ENCODE measurements at places on chromosomes 1 and 21. TPM values are rescaled to one million over a fixed set of nuclear protein-coding genes. Genes with fewer than 3 reads are reported as not detected.

The KCNJ9 gene
- not detected for total RNA-seq

The ADORA3 gene
- 15.8 TPM for total RNA-seq

The ASH1L gene
- 52.2 TPM for total RNA-seq

DNA sequence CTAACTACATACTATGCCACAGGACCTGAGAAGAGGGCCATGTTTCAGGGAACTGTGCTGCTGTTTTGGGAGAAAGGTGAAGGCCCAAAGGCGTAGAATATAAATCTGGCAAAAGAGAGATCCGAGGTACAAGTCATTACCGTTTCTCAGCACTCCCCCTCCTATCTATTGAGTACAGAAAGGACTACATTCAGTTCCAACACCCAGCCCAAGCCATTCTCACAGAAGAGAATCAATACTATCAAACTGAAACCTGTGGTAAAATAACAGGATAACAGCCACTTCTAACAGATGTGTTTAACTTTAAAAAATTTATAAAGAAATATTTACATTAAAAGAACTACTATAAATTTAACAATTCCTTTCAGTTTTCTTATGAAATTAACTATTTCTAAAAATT is 7.8 kb downstream of the AHCTF1 start:
- DNase-seq: no peak

The RBM11 gene
- total RNA-seq: 0.83 TPM

DNA sequence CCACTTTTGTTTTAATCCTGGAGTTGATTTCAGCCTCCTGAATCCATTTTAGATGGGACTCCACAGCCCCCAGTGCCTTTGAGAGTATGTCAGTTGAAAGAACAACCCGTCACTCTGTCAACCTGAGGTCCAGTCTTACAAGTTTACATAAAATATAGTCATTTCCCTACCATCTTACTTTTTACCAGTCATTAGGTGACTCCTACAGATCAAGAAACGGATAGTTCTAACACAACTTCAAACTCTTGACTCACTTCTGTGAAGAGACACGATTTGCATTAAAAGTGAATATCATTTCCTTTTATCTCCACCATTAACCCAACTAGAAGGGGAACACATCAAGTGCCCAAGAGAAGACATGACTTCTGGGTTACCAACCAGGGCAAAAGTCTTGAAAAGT is 147.1 kb downstream of the NTPCR start:
- no peak for DNase-seq

The GPR37L1 gene
- total RNA-seq: 0.14 TPM

GRCh38 chr1:156704166-156704711 is 1.1 kb downstream of the CRABP2 start:
- DNase-seq: no peak

GRCh38 chr1:76826072-76826845 is 41.0 kb upstream of the ST6GALNAC5 start:
- no peak for DNase-seq

DNA sequence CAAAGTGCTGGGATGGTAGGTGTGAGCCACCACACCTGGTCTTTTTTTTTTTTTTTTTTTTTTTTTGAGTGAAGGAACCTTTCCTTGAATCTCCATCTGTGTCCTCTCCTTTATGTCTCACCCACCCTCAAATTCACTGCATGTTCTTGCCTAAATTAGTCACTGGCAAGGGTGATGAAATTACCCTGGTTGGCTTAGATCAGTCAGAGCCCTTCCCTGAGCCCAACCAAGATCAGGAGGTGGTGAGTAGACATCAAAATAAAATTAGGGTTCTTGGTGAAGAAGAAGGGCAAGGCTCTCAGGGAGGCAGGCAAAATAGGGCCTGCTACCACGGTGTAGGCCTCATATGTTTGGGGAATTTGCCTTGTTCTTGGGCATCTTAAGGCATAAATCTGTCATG is 5.3 kb upstream of the TNN start:
- DNase-seq: no peak

The BNIPL gene
- total RNA-seq: 0.66 TPM

The RGS1 gene
- total RNA-seq: 147 TPM

The PTGER3 gene
- total RNA-seq: 28.4 TPM

GRCh38 chr1:207579436-207579799 is 65.5 kb upstream of the CR1L start:
- DNase-seq: peak; percentile 40

DNA sequence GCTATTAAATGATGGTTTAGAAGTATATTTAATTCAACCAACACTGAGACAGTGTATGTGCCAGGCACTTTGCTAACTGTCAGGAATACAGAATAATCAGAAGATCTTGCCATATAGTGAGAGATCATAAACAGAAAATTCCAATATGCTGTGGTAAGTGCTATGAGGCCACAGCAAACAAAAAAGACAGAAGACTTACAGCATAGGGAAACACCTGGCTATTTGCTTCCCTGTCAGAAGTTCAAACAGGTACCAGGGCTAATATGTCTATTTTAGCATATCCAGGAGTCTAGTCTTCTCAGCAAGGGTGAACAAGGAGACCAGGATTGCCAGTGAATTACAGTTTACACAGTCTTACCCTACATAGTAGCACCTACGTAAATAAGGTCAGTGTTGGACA is 30.4 kb downstream of the TRIT1 start:
- DNase-seq: no peak

DNA sequence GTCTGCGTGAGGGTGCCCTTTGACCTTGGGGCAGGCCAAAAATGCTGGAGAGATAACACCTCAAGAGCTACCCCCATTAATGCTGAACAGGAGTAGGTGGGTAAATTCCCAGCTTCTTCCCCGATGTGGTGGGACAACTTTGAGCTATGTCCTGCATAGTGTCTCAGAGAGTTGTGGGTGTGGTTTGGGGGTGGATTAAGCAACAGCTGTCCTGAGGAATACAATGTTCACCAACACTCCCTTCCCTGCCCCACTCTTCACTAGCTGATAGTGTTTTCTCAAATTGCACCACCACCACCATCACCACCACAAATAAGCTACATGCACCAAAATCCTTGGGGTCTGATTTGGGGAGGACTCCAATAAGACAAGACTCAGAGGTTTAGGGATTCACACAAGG is 258.4 kb downstream of the HLX start:
- DNase-seq: no peak

DNA sequence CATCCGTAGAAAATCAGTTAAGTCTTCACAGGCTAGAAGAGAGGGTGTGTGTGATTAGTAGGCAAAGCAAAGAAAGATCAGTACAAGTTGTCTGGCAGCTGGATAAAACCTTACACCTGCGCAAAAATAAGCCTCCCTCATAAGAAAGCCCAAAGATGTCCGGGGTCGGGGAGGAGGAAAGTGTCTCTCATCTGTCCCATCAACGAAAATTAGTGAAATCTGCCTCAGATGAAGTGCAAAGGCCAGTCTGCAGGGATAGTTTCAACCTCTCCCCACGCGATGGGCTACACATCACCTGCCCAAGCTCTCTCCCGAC is 333.9 kb downstream of the SRGAP2C start:
- no peak for DNase-seq

DNA sequence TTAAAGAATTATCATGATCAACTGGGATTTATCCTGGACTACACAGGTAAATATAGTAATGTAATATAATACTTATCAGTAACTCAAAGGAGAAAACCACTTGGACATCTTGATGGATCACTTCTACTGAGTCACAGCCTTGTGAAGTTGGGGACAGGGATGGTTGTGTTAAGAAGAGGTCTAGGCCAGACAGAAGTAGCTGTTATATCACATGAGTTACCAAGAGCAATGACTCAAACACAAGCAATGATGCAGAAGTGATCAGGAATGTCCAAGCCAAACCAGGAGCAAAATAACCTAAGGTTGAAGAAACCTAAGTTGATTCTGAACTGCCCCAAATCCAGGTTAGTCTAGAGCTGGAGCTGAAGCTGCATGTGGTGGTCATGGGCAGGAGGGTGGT is 424.5 kb upstream of the DAB1 start:
- DNase-seq: no peak

The CLDN8 gene
- total RNA-seq: 0.09 TPM

- no peak for DNase-seq
Observed at GRCh38 chr1:167298325-167298724, 77.6 kb downstream of the POU2F1 start.

- no peak for DNase-seq
Observed at GRCh38 chr1:37794372-37795339, 1.0 kb downstream of the MANEAL start.

GRCh38 chr1:16172964-16173446 is 17.1 kb upstream of the EPHA2 start:
- peak; percentile 38 for DNase-seq

DNA sequence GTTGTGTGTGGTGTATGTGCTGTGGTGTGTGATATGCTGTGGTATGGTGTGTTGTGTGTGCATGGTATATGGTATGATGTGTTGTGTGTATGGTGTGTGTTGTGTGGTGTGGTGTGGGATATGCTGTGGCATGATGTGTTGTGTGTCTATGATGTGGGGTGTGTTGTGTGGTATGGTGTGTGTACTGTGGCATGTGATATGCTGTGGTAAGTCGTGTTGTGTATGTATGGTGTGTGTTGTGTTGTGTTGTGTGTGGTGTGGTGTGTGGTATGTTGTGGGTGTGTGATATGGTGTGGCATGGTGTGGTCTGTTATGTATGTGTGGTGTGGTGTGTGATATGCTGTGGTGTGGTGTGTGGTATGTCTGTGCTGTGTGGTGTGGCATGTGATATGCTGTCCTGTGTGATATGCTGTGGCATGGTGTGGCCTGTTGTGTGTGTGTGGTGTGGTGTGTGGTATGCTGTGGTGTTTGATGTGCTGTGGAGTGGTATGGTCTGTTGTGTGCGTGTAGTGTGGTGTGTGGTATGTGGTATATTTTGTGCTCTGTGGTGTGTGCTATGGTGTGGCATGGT is 318.0 kb downstream of the PTPRU start:
- DNase-seq: no peak

DNA sequence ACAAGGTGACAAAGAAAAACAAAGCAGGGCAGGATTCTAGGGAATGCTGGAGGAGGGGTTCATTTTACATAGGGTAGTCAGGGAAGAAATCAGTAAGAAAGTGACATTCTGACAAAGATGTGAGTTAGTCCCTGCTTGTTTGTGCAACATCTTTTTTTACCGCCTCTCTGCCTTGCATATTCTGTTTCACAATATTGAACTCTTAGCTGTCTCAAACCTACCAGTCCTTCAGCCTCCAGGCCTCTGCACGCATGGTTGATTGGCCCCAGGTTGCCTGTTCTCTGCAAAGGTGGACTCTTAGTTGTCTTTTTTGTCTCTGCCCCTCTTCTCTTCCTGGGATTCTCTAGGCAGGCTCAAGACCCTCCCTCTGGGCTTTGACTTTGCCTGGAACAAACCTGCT is 152.2 kb upstream of the RUNX1 start:
- DNase-seq: no peak

DNA sequence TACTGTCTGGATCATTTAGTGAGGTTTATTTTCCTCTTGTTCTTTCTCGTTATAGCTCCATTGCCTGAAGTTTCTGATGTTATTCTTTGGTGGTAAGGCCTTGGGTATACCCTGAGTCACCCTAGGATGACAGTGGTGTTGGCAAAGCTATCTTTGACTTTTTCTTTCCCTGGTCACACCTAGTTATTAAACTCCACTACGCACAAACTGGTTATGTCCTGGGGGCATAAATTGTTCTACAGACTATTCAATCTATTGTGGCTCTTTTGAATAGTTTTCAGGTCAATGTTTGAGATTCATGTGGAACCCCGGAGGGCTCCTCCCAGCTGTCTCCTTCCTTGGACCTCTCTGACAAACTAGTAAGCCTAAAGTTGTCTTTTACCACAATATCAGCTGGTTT is 157.7 kb downstream of the SLC35F3 start:
- DNase-seq: no peak

GRCh38 chr1:69258842-69259241 is 308.9 kb upstream of the LRRC7 start:
- no peak for DNase-seq

The SH2D1B gene
- total RNA-seq: 0.12 TPM

GRCh38 chr1:228105270-228105995 is 2.3 kb upstream of the C1orf35 start:
- DNase-seq: no peak

DNA sequence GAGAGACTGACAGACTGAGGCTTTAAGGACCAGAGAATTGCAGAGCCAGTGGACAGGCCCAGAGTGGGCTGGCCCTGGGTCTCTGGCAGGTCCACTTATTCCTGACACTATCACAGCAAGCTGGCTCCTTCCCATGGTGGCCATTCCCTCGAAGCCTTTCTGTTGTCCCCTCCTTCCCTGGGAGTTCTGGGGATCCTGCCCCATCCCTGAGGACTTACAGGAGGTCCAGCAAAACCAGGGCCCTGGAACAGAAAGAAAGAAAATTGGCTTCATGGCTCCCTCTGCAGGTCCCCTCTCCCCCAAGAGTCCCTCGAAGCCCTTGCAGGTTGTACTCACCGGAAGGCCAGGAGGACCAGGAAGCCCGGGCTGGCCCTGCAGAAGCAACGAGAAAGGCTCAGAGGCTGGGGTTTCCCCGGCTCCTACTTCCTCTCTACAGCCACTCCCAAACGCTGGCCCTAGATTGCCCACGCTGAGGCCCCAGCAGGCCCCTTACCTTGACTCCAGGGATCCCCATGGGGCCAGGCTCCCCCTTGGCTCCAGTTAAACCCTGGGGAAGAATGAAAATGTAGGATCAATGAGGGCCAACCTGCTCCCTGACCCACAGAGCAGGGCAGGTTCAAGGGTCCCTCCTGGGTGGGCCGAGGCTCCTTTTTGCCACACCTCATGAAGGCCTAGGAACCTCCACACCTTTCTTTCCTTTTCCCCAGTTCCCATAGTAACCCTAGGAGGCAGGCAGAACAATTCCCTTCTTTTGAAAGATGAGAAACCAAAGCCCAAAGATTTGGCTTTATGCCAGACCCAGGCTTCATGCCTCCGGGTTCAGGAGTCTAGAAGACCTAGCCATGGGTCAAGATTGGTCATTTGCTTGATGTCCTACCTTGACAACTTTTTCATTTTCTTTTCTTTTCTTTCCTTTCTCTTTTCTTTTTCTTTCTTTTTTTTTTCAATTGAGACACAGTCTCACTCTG is 4.6 kb downstream of the COL9A2 start:
- peak; percentile 52 for DNase-seq

DNA sequence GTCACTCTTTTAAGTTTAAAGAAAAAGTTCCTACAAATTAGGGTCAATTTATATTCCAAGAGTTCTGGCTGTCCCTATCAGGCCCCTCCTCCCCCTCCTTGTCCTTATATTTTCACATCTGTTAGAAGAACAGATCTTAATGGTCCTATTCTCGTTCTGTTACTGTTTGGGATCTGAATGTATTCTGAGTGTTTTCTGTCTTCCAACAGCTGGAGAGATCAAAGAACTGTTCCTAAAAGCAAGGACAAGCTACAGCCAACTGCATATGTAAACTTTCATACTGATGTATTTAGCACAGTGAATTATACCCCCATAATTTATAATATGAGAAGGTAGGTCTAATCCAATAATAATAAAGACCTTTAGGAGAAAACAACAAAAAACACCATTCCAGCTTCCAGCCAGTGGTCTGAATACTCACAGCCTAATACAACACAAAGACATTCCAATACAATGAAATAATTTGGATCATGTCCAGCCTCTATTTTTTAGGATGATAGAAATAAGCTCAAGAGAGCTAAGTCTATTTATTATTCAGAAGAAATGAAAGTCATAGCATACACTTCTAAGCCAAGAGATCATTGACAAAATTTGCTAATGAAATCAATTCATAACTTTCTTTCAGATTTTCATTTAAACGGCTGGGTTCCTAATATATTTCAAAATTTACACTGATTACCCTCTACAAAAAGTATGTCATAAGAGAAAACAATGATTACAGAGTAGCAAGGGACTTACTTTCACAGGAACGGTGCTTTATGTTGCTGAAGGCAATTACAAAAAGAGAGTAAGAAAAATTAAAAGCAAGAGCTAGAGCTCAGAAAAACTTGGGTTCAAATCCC is 25.3 kb downstream of the WLS start:
- no peak for DNase-seq

- DNase-seq: no peak
Observed at GRCh38 chr1:244237445-244237844, 186.4 kb downstream of the ZBTB18 start.

Measured in mucosa of gallbladder (tissue), 1 donor.